LHCN-M2 (cell line): ENCODE measurements at places on chromosomes 5 and 9. TPM values are rescaled to one million over a fixed set of nuclear protein-coding genes. Genes with fewer than 3 reads are reported as not detected.

GRCh38 chr9:136535070-136535469, 10.8 kb downstream of the NOTCH1 start:
- DNase-seq: no peak

Gene OBP2B
- not detected in 2 replicates for total RNA-seq

Gene C1QTNF2
- total RNA-seq: 2.4 and 2.5 TPM in 2 replicates

Gene LCN9
- total RNA-seq: not detected in 2 replicates

GRCh38 chr5:140245341-140245740, 57.6 kb downstream of the PFDN1 start:
- no peak for DNase-seq

DNA sequence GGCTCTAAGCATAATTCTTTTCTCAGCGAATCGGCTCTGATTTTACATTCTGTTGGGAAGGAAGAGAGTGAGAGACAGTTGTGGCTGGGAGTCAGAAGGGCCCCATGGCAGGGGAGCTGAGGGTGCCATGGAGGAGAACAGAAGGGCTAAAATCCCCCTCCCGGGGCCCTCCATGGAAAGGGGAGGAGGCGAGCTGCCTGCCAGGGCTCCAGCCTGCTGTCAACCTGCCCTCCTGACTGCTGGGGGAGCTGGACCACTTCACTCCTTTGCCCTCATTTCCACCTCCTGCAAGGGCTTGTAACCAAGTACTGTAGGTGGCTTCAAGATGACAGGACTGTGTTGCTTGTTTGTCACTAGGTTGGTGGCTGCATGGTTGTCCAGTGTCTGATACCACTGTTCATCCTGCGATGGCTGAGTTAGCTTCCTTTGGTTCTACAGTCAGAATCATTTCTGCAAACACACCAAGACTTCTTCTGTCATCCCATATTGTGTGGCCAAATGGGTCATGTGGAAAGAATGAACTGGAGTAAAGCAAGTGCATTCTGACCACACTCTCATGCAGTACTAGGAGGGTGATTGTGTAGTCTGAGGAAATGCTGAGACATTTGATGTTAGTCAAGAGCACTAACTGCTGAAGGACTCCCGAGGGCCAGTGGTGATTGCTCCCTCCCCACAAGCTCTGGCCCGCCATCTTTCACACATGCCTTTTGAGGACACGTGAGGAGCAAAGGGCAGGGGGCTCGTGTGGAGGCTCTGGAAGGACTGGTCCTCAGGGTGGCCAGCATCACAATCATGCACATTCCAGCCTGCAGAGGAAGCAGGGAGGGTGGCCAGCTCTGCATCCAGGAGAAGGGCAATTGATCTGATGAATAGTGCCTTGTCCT, 307.2 kb downstream of the GADD45G start:
- no peak for DNase-seq

- no peak for DNase-seq
These were observed 212.2 kb downstream of the PDZD2 start for GRCh38 chr5:31850981-31851689.

DNA sequence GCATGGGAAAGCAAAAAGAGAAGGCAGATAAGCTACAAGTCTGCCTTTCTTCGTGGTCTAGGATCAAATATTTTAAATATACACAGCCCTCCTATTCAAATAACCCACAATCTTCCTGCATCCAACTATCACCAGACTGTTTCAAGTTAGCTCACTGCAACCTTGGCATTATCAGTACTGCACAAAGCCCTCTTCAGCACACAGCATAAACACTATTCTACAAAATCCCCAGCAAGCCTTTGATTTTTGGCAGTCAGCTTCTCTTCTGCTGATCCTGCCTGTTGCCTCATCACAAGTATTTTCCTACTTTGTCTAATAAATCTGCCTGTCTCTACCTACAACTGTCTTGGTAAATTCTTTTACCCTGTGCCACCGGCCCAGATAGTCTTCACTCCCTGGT, 142.9 kb downstream of the COX7C start:
- no peak for DNase-seq

GRCh38 chr5:167764641-167765289, 526.7 kb upstream of the WWC1 start:
- no peak for DNase-seq

Gene HINT1
- 198 and 227 TPM in 2 replicates for total RNA-seq

Gene CTSV
- total RNA-seq: 8.1 and 12.2 TPM in 2 replicates

Gene CDH12
- not detected in 2 replicates for total RNA-seq

Gene SPINK4
- not detected in 2 replicates for total RNA-seq

Gene ARHGEF39
- 4.4 and 4.5 TPM in 2 replicates for total RNA-seq

DNA sequence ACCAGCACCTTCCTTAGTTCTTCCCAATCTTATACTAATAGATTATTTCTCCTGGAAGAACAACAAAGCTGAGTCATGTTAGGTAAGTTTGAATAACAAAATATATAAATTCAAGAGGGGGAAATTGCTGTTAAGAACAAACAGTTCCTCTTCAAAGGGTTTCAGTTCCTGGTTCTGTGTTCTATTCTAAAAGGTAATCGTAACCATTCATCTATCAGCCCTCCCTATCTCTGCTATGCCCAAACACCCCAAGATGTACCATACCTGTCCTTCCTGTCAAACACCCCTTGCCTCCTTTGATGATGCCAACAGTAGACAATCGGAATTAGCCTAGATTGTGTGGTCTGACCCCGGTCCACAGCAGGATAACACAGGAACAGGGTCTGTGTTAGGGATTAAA, 4.2 kb upstream of the RNF180 start:
- no peak for DNase-seq

DNA sequence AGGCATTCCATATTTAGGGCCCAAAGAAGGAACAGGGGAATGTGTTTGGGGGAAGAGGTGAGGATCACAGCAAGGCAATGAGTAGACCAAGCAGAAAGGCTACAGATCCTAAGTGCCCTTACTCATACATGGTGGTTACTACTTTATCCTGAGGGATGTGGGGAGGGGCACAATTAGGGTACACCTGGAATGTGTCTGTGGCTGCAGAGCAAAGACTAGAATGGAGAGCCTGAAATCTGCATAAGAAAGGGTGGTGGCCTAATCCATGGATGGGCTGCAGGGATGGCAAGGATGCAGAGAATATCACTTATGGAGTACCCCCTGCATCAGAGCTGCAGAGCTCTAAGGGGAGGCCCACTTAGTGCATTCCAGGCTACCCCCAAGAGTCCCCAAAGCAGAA, 352.6 kb upstream of the TRPC7 start:
- no peak for DNase-seq
